ENCODE measurements at places on chromosomes 16 and 17.

DNA sequence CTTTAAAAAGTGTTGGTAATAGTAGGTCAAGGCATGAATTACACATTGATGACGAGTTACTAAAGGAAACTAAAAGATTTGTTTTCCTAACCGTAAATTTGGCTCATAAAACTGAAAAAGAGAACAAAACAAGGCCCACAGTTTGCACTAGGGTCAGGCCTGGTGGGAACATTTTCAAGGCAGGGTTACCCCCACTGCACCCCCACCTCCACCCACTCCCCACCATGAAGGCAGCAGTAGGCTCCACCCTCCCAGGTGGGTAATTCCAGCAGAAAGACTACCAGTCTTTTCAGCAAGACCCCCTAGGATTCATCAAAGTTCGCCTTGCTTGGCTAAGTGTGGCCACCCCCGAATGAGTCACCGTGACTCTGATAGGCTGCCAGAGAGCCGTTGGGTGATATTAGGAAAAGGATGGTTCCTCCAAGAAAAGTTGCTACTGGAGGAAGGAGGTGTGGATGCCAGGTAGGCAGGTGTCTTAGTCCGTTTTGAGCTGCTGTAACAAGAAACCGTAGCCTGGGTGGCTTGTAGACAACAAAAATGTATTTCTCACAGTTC lies 8.6 kb downstream of the DNAAF1 start:
- DNase-seq, result no peak

- DNase-seq, result no peak
These were observed 43.4 kb downstream of the METTL16 start for GRCh38 chr17:2468270-2468669.

DNA sequence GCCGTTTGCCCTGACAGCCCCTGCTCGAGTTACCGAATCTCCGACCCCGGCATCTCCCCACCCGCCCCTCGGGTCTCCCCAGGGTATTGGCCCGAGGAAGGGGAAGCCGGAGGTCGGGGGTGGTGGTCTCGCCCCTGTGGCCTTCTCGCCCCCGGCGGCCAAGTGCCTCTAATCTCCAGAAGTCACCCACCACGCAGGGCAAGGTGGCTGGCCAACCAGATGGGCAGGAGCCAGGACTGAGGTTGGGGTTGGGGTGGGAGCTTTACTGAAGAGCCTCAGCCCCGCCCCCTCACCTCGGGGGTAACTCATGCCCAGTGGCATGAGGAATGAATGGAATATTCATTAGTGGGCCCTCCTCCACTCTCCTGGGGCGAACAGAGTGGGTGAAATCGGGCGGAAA lies 637 bp downstream of the DHRS11 start:
- DNase-seq, result no peak

- no peak for DNase-seq
These were observed 66.5 kb upstream of the CDH5 start for GRCh38 chr16:66300037-66300436.

- no peak for DNase-seq
These were observed 297.3 kb downstream of the ABCC12 start for GRCh38 chr16:47858333-47858982.

Measured in neural crest cell (in vitro differentiated cells).